ENCODE measurements at places on chromosomes 1 and 21.

DNA sequence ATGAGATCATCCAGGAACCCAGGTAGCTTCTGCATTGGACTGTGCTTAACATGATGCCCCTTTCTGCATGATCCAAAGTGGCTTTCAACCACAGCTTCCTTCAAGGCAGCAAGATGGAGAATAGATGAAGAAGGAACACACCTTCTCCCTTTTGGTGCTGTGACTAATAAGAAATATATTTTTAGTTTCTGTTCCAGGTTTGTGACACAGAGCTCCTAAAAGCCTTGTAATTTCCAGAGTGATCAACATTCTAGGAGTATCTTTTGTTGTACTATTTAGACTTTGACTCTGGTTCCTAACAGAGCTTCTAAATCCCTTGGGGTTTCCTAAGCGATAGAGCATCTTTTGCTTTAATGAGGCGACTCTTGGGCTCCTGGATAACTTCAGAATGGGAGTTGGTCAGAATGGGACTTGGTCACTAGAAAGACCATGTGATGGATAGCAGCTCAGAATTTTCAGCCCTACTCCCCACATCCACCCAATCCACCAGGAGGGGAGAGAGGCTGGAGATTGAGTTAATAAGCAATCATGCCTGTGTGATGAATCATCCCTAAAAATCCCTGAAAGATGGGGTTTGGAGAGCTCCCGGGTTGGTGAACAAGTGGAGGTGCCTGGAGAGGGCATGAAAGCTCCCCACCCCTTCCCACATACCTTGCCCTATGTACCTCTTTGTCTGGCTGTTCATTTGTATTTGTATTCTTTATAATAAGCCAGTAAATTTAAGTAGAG lies 134.8 kb downstream of the FGGY start:
- DNase-seq, result no peak

GRCh38 chr1:14128096-14128495 lies 428.1 kb downstream of the PRDM2 start:
- no peak for DNase-seq

DNA sequence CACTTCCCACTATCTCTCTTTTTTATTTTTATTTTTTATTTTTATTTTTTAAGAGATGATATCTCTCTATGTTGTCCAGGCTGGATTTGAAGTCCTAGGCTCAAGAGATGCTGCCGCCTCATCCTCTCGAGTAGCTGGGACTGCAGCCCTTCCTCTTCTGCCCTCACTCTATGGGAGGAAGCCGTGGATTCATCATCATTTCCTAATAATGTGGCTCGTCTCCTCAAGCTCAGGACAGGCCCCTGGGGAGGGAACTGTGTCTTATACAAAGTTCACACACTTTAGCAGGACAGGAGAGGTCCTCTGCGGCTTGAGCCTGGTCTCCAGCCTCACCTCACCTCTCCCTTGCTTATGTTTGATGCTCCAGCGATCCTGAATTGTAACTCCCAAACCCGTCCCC lies 16.5 kb upstream of the IFFO2 start:
- DNase-seq, result no peak

- DNase-seq, result no peak
These were observed 1494.8 kb downstream of the KCNT2 start for GRCh38 chr1:195113471-195113870.

GRCh38 chr1:1672181-1672965 lies 13.6 kb upstream of the CDK11B start:
- no peak for DNase-seq

- DNase-seq, result no peak
These were observed 37.7 kb downstream of the FAAP20 start for GRCh38 chr1:2156866-2157265.

DNA sequence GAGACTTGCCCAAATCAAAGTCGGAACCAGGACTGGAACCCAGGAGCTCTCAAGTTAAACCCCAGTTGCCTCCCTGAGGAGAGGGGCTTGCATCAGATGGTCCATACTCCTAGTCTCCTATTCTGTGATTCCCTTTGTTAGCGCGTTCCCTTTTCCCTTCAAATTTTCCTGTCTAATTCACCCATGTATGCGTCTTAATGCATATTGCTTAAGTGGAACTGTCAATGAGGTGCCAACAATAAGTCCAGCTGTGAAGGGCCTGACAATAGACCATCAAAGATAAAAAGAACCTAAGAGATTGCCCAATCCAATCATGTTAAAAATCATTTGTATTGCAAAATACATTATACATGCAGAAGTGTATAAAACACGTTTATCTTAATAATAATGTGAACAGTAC lies 634 bp upstream of the SPATA6 start:
- no peak for DNase-seq

DNA sequence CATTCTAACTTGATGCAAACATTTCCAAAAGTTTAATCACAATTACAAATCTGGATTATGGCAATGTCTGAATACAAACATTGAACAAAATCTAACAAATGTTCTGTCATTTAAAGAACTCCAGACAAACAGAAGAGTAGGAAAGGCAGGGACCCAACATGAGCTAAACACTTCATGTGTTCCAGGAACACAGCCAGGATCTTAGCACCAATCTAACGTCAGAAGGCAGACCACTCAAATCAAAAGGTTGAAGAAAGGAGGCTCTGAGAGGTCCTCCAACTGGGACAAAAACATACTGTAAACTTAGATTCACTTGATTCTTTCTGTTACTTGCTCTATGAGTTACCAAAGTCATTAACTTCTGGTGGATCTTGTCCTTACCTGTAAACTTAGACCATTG lies 374.0 kb downstream of the NEGR1 start:
- no peak for DNase-seq

- DNase-seq, result no peak
These were observed 21.7 kb upstream of the COL6A1 start for GRCh38 chr21:45959779-45960390.

GRCh38 chr1:151805066-151805820 lies at the start of gene LINGO4:
TSS of gene LINGO4 (minus strand) at chr1:151805419. CDS start at chr1:151802704, 2,715 bp downstream.
- no peak for DNase-seq

- no peak for DNase-seq
These were observed 245.7 kb upstream of the RGS18 start for GRCh38 chr1:191912517-191912916.

GRCh38 chr1:231913493-231913892 lies 286.9 kb downstream of the DISC1 start:
- no peak for DNase-seq

DNA sequence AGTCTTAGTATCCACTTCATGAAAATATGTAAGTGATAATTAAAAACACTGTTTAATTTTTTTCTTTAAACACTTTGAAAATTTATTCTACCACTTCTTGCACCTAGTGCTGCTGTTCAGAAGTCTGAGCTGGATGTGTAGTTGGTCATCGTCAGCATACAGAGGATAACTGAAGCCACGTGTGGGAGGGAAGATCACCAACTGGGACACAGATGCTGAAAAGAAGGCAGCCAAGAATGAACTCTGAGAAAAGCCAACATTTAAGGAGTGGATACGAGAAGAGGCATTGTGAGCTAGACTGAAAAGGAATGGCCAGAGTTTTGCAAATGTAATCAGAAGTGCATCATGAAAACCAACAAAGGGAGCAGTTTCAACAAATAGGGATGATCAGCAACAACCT lies 24.6 kb upstream of the CLCA4 start:
- DNase-seq, result no peak

DNA sequence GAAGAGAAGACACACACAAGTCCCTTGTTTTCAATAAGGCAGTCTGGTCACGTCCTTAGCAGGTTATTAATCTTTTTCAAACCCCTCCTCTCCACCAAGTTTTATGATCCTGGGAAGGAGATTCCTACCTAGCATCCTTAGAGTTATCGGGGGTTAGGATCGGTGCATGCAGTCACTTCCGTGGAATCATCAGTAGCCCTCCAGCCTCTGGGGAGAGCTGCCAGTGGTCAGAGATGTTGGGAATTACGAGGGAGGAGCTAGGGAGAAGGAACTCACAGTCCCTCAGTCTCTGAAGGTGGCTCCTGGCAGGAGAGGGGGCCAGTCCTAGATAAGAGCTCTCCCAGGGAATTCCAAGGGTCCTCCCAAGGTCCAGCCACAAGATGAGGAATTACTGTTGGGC lies 57.7 kb upstream of the ATP5PO start:
- DNase-seq, result no peak

GRCh38 chr1:233575450-233575849 lies 38.5 kb upstream of the KCNK1 start:
- DNase-seq, result no peak

GRCh38 chr1:25784575-25785051 lies 15.4 kb upstream of the SELENON start:
- DNase-seq, result no peak

- no peak for DNase-seq
These were observed 62.5 kb downstream of the PRKAB2 start for GRCh38 chr1:147109762-147110161.

GRCh38 chr1:12166834-12167492 lies at the start of gene TNFRSF1B:
TSS of gene TNFRSF1B (plus strand) at chr1:12166991. CDS start at chr1:12167092, 101 bp downstream.
- DNase-seq, result peak; percentile 75

- DNase-seq, result no peak
These were observed 33.6 kb upstream of the FMN2 start for GRCh38 chr1:240058049-240058448.

DNA sequence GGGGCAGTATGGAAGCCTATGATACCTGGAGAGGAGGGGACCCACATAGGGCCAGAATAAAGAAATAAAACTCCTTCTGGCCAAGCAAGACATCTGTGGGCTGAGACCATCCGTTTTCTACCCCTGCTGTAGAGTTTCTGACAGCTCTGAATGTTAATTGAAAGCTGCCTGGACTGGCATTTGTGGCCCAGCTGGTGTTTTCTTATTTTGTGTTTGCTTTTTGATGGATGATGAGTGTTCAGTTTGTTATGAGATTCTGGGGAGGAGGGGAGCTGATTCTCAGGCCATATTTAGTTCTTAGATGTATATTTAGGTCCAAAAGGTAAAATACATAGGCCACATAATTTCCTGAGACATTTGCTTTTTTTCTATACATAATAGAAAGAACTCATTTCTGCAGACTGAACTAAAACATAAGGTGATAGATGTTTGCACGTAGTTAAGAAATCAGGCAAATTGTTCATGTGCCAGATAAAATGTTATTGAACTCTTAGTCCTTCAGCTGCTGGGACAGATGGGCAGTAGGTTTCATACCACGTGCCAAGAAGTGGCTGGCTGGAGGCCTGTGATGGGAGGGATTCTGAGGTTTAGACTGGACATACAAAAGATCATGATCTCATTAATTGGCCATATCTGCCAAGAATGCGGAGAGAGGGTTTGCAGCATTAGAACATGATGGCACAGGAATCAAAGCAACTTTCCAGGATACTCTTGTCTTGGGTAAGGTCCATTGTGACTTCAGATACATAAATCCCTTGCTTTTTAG lies 54.1 kb downstream of the DSCAM start:
- no peak for DNase-seq

DNA sequence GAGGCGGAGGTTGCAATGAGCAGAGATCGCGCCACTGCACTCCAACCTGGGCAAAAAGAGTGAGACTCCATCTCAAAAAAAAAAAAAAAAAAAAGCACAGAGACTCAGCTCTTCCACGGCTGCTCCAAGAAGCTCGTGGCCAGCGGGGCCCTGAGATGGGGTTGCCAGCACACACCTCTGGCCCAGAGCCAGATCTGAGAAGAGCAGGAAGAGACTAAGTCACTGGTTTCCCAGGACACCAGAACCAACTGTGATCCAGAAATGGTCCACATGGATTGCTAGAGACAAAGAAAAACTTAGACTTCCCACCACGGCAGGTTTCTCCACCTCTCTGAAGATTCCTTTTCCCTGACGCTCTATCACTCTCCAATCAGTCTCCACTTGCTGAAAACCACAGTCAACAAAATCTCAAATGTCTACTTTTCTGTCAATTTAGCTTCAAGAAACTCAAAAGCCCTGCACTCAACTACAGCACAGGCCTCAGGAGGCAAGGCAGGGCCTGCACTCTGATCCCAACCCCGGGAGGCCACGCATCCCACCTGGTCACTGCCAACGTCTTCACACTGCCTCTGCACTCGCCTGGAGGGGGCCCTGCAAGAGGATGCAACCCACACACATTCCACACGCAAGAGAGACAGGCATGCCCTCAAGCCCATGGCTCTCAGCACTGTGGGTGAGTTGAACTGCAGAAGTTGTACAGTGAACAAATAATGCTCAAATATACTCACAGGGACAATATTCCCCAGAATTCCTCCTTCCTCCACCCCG lies 79.0 kb downstream of the NPHP4 start:
- no peak for DNase-seq

GRCh38 chr1:217472915-217473314 lies 158.0 kb downstream of the GPATCH2 start:
- no peak for DNase-seq

DNA sequence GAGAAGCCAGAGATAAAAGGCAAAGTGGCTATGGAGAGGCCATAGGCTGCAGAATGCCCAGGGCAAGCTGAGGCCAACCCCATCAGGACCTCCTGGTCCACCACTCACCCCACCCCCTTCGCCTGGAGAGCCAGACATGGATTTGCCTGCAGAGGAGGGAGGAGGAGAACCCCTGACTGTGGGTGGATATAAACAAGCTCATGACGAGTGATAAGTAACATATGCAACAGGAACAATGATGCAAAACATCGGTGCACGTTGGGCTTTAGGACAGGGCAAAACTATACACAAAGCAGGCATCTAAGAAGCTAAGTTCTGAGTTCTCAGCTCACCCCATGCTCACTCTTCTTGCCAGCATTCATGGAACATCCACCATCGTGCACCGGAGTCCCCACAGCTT lies 150.3 kb downstream of the ETS2 start:
- DNase-seq, result no peak

GRCh38 chr1:194175251-194175650 lies 988.8 kb upstream of the B3GALT2 start:
- no peak for DNase-seq
